NCI-H82 (cell line): ENCODE measurements at places on chromosomes 1 and 21.

- DNase-seq: peak; percentile 84
Observed at GRCh38 chr1:87179076-87179810, 149.4 kb upstream of the LMO4 start.

DNA sequence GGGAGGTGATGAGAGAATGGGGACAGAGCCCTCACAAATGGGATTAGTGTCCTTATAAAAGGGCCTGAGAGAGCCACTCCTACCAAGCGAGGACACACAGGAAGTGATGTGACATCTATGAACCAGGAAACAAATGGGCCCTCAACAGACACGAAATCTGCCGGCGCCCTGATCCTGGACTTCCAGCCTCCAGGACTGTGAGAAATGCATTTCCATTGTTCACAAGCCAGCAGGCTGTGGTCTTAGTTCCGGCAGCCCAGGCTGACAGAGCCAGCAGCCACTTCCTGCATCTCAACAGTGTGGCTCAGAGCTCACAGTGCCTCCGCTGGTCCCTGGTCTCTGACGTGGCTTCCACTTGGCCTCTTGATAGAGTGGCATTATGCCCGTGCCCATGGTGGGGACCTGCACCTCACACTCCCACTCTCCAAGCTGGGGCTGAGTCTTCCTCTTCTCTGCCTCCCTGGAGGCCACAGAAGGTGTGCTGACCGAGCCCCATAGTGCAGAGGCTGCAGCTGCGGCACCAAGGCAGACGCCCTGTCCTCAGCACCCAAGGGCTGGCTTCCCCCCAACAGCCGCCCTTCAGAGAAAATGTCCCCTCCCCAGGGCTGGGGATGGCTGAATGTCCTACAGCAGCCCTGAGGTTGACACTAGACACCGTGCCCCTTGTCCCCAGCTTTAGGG is 44.9 kb downstream of the ACOT7 start:
- peak; percentile 93 for DNase-seq

GRCh38 chr1:11107599-11107998 is 7.9 kb upstream of the EXOSC10 start:
- DNase-seq: no peak

DNA sequence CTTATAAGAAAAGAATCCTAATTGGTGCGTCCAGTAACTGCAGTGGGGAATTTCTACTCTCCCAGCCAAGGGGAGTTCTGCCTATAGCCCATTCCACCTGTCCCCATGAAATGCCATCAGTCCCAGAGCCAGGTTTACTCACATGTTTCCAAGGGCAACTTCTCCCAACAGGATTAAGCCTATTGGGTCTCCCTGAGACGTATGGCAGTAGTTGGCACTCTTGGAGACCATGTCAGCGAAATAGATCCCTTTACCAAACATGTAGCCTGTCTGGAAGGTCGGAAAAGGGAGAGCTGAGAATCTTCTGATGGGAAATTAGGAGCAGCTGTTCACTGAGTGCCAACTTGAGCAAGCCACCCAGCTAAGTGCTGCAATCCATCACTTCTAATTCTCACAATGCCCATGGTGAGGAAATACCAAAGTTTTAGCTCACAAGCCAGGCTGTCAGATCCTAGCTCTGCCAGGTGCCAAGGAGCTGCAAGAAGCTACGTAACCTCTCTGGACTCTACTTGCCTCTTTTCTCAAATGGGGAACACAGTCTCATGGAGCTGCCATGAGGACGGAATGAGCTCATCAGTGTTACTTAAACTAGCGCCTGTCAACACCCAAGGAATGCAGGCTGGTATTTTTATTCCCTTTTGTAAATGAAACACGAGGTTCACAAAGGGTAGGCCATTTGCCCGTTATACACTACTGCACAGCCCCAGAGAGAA is 43.9 kb downstream of the PARP1 start:
- no peak for DNase-seq

DNA sequence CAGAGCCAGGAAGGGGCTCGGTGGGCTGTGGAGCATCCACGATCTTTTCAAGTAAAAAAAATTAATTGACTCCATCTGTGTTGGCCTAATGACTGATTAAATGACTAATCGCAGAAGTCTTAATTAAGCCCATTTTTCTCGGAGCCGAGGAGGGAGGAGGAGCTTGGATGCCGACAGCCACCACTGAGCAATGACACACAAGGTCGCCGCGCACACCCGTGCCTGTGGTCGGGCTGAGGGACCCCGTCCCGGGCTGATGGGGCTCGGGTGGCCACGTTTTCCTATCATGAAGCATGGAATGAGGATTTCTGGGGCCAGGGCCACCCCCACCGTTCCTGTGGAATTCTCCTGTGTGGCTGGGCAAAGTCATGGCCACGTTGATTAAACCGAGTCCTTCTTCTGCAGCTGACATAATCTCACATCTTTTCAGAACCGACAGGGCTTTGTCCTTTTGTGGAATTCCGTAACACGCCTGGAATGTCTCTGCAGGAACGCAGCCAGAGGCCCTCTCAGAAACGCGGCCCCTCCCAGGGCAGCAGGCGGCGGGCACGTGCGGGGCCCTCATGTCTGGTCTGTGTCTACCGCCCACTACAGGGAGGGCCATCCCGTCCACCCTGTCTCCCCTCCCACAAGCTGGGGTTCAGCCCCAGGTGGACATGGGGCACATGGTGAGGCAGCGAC is 60.7 kb downstream of the MORN1 start:
- no peak for DNase-seq
